ENCODE measurements at places on chromosomes 2 and 18. TPM values are rescaled to one million over a fixed set of nuclear protein-coding genes. Genes with fewer than 3 reads are reported as not detected.
A peak's percentile ranks its signal among the peaks of the same experiment; 100 is the strongest.

DNA sequence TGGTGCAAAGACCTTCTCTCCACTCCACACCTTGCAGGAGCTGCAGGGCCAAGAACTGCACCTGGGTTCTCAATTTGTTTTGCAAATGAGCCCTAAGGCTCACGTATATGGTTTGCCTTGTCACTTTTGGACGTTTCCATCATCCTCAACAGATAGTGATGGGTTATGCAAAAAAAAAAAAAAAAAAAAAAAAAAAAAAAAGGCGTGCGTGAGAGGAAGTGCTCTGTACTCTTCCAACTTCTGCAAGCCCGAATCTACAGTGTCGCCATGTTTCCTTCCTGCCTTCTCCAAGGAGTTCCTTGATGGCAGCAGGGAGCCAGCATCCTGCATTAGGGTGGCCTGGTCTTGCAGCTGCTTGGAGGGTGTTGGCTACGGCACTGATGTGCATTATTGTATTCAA, 4.0 kb upstream of the INHBB start:
- H3K4me3 ChIP-seq = no peak overlapping the region
- DNase-seq = no peak
- H3K27ac ChIP-seq = no peak overlapping the region

DNA sequence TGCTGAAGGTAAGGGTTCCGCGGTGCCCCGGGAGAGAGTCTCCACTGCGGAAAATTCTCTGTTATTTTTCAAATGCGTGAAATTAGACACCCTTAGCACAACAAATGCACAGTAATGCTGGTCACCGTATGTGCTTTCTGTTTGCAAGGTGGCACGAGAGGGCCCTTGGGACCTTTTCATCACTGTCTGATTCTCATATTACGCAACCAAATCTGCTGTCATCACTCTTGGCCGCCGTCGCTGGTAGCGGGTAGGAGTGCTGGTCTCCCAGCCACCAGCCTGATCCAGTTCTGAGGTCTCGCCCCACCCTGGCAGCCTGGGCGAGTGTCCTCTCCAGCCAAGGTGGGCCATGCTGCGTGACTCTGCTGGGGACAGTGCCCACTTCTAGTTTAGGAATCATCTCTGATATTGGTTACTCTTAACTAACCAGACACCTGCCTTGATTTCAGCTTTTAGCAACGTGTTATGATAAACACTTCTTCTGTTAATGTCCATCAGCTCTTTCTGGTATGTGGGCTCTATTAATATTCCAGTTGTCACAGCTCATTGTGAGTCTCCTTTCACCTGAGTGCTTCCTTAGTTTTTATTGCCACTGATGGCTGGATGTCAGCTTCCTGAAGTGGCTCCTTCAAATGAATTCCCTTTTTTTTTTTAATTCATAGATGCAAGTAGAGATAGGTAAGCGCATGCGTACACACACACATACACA, 199.4 kb downstream of the GBX2 start:
- H3K36me3 ChIP-seq = no peaks in the 10 kb centered on the region
- no peaks in the 10 kb centered on the region for H3K4me1 ChIP-seq
- peaks cover 18% of the 10 kb centered on the region for H3K27me3 ChIP-seq
- H3K4me3 ChIP-seq = no peak overlapping the region
- H3K27ac ChIP-seq = no peak overlapping the region
- no peak for DNase-seq

- H3K36me3 ChIP-seq = no peaks in the 10 kb centered on the region
- DNase-seq = no peak
- no peak overlapping the region for H3K4me3 ChIP-seq
- H3K27ac ChIP-seq = no peak overlapping the region
- no peaks in the 10 kb centered on the region for H3K27me3 ChIP-seq
These were observed 9.3 kb downstream of the MAPRE3 start for GRCh38 chr2:26979741-26980140.

DNA sequence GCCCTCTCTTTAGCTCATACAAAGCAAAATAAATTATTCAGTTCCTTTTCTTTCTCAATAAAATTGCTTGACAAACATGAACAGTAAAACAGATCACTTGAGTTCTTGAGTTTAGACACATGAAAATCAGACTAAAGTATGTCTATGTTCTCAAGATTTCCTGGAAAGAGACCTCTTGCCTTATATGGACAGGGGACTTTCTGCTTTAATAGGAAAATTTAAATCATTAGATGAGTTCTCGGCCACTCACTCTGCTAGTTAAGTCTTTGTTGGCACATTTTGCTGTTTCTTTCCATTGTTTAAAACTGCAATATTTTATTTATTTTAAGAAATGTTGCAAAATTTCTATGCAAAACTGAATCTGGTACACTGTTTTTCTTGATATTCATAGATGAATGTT, 207.8 kb downstream of the RND3 start:
- H3K4me1 ChIP-seq = no peaks in the 10 kb centered on the region
- no peak overlapping the region for H3K27ac ChIP-seq
- no peaks in the 10 kb centered on the region for H3K27me3 ChIP-seq
- no peak for DNase-seq

GRCh38 chr18:24935008-24935407, 417.0 kb downstream of the ZNF521 start:
- no peaks in the 10 kb centered on the region for H3K27me3 ChIP-seq
- no peak overlapping the region for H3K4me3 ChIP-seq
- H3K4me1 ChIP-seq = no peaks in the 10 kb centered on the region
- H3K27ac ChIP-seq = no peak overlapping the region
- H3K36me3 ChIP-seq = no peaks in the 10 kb centered on the region
- DNase-seq = no peak

- no peaks in the 10 kb centered on the region for H3K36me3 ChIP-seq
- H3K4me1 ChIP-seq = peaks cover 27% of the 10 kb centered on the region
- no peak overlapping the region for H3K27ac ChIP-seq
- DNase-seq = no peak
- H3K27me3 ChIP-seq = peaks cover 5% of the 10 kb centered on the region
- no peak overlapping the region for H3K4me3 ChIP-seq
These were observed 94.5 kb upstream of the UPP2 start for GRCh38 chr2:158006961-158007719.

- no peak overlapping the region for H3K4me3 ChIP-seq
- no peak overlapping the region for H3K27ac ChIP-seq
- no peaks in the 10 kb centered on the region for H3K4me1 ChIP-seq
These were observed 318.2 kb downstream of the CBLN2 start for GRCh38 chr18:72225958-72226357.

DNA sequence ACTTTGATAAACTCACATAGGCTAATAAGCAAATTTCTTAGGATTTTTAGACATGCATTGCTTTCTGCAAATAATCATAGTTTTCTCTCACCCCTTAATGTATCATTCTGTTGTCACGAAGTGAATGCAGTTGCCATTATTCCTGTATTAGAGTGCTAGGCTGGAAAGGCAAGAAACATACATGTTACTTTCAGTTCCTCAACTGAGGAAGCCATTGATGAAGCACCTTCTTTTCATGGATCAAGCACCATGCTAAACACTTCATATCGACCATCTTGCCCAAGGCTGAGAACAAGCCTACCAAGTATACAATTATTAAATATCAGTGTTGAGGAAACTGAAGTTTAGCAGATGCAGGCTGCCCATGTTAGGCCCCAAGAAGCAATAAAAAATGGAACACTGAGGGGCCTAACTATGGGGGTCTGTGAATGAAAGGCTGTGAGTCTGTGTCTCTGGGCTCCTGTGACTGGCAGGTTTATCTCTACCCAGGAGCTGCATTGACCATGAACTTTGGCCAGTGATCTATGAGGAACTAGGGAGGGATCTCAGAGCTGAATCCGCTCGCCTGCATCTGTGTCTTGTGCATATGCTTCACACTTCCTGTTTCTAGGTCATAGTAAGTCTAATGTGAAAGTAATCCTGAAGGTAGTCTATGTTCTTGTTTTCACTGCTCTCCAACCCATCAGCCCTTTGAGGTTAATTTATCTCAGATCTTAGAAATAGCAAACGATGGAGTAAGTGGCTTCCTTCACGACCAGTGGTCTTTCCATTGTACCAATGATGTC, 16.0 kb upstream of the TSPYL6 start:
- H3K4me3 ChIP-seq = no peak overlapping the region
- H3K27ac ChIP-seq = no peak overlapping the region
- no peak for DNase-seq
- peaks cover 6% of the 10 kb centered on the region for H3K36me3 ChIP-seq
- no peaks in the 10 kb centered on the region for H3K27me3 ChIP-seq
- H3K4me1 ChIP-seq = peaks cover 22% of the 10 kb centered on the region

GRCh38 chr2:15750433-15750814, 158.8 kb downstream of the DDX1 start:
- H3K27ac ChIP-seq = no peak overlapping the region
- DNase-seq = no peak
- no peak overlapping the region for H3K4me3 ChIP-seq
- H3K36me3 ChIP-seq = no peaks in the 10 kb centered on the region
- no peaks in the 10 kb centered on the region for H3K27me3 ChIP-seq

DNA sequence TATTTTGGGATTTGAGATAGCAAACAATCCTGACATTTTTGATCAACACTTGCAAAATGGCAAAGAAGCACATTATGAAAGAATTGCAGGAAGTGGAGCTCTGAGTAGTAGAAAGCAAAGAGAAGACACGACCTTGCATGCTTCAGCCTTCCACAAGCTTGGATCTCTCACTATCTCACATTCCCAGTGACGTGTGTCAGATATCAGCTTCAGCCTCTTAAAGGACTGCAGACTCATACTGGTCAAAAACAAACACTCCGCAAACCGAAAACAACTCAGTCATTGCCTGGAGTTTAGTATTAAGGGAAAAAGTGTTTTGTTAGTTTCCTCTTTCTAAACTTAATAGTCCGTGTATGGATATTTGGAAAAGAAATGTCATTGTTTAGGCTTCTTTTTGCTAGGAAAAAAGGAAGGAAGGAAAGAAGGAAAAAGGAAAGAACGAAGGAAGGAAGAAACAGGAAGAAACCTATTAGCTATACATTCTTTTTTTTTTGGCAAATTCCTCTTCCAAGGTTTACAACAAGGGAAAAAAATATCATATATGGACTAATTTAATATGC, 32.6 kb upstream of the SLC40A1 start:
- no peak for DNase-seq
- H3K36me3 ChIP-seq = no peaks in the 10 kb centered on the region
- no peaks in the 10 kb centered on the region for H3K27me3 ChIP-seq
- H3K4me1 ChIP-seq = no peaks in the 10 kb centered on the region
- H3K27ac ChIP-seq = no peak overlapping the region

- H3K27me3 ChIP-seq = no peaks in the 10 kb centered on the region
- H3K27ac ChIP-seq = no peak overlapping the region
- peaks cover 12% of the 10 kb centered on the region for H3K4me1 ChIP-seq
- no peak for DNase-seq
These were observed 79.8 kb upstream of the RNF152 start for GRCh38 chr18:61972389-61973264.

DNA sequence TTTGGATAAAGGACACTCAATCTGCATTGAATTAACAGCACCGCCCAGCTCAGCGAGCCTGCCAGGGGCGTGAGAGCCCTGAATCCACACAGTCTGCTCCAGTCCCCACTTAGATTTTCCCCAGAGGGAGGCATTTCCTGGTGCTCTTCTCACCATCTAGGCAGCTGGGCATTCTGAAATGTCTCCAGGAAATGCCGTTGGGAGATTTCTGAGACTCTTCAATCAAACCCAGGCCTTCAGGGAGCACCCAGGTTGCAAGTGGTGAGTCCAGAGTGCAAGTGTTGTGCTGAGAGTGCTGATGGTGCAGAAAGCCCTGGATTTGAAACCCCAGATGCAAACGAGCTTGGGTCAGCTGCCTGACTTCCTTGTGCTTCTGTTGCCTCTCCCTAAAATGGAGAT, 23.4 kb upstream of the TMEM37 start:
- no peak overlapping the region for H3K4me3 ChIP-seq
- H3K27me3 ChIP-seq = no peaks in the 10 kb centered on the region
- no peaks in the 10 kb centered on the region for H3K4me1 ChIP-seq
- no peak for DNase-seq
- no peaks in the 10 kb centered on the region for H3K36me3 ChIP-seq

- no peaks in the 10 kb centered on the region for H3K36me3 ChIP-seq
- H3K4me1 ChIP-seq = no peaks in the 10 kb centered on the region
- no peak for DNase-seq
- H3K27me3 ChIP-seq = no peaks in the 10 kb centered on the region
- H3K4me3 ChIP-seq = no peak overlapping the region
These were observed 319.7 kb downstream of the SOX11 start for GRCh38 chr2:6011921-6012320.

DNA sequence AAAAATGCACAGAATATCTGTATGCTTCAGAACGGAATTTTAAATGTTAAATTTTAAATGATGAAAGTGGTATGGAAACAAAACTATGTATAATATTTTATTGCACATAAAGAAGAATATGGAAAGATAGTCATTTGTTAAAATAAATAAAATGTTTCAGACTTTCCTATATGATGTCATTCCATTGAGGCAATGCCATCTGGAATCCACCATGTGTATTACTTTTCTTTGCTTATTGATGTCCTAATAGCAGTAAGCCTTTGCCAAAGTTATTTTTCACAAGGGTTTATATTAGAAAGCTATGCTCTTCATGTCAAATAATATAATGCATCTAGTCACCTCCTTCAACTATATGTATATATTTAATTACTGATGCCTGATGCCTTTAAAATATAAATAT, 601.6 kb upstream of the PKDCC start:
- no peak for DNase-seq
- H3K4me1 ChIP-seq = no peaks in the 10 kb centered on the region
- no peaks in the 10 kb centered on the region for H3K27me3 ChIP-seq
- H3K27ac ChIP-seq = no peak overlapping the region
- no peaks in the 10 kb centered on the region for H3K36me3 ChIP-seq

- H3K27ac ChIP-seq = no peak overlapping the region
- no peak overlapping the region for H3K4me3 ChIP-seq
- H3K4me1 ChIP-seq = no peaks in the 10 kb centered on the region
These were observed 292.0 kb downstream of the GBX2 start for GRCh38 chr2:235876099-235876679.

DNA sequence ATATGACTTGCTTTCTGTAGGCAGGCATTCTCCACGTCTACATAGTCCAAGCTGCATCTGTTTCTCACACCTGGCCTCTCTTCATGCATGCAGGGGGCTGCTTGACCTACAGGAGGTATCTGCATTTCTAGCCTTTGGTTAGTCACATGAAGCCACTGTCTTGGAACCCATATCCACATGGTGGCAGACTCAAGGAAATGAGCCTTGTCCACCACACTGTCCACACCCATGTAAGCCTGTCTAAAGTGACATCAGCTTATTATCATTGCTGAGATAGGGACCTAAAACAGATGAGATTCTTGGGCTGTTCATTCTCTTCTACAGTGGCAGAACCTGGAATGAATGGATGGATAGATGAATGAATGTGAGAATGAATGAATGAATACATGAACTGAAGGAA, 160.4 kb downstream of the DOCK10 start:
- peaks cover 66% of the 10 kb centered on the region for H3K36me3 ChIP-seq
- H3K27ac ChIP-seq = peak overlapping the region; percentile 88
- H3K4me3 ChIP-seq = peak overlapping the region; percentile 3
- peaks cover 64% of the 10 kb centered on the region for H3K4me1 ChIP-seq

Gene ANKRD62
- not detected for total RNA-seq

Gene SGO2
- 38.9 TPM for total RNA-seq

Gene ZAP70
- 190 TPM for total RNA-seq

Gene NDUFV2
- total RNA-seq = 497 TPM

Gene NAT8
- total RNA-seq = not detected

Gene PARD6G
- total RNA-seq = not detected

Gene CNTNAP5
- total RNA-seq = not detected

Data from activated T-cell treated with anti-CD3 and anti-CD28 coated beads, Interleukin-2, amount 50 U/mL, for 72 hours (primary cell).